Hair follicle dermal papilla cell (primary cell): ENCODE measurements at places on chromosomes 11 and 22. TPM values are rescaled to one million over a fixed set of nuclear protein-coding genes. Genes with fewer than 3 reads are reported as not detected.

OR51L1 gene
- not detected in 2 replicates for total RNA-seq

OR5D14 gene
- not detected in 2 replicates for total RNA-seq

TRIM34 gene
- total RNA-seq: 6.8 and 11.2 TPM in 2 replicates

DGAT2 gene
- 0.49 and 0.81 TPM in 2 replicates for total RNA-seq

INS gene
- total RNA-seq: not detected in 2 replicates

CALCA gene
- 0.16 TPM in 1 of 2 replicates, not detected in the other for total RNA-seq

CATSPERZ gene
- total RNA-seq: not detected in 2 replicates

NNMT gene
- total RNA-seq: 713 and 732 TPM in 2 replicates

KRTAP5-7 gene
- 0.61 and 0.65 TPM in 2 replicates for total RNA-seq

AIFM3 gene
- total RNA-seq: 0.36 and 0.49 TPM in 2 replicates

TYMP gene
- total RNA-seq: 73.7 and 88.9 TPM in 2 replicates

C1QTNF6 gene
- total RNA-seq: 13.2 and 17.4 TPM in 2 replicates

LAYN gene
- total RNA-seq: 157 and 170 TPM in 2 replicates

EMSY gene
- 14.8 and 20.1 TPM in 2 replicates for total RNA-seq

TMEM121B gene
- under 0.01 TPM in 1 of 2 replicates, not detected in the other for total RNA-seq

TENM4 gene
- 2.1 and 2.6 TPM in 2 replicates for total RNA-seq

CST6 gene
- 0.49 and 0.85 TPM in 2 replicates for total RNA-seq

CSTF3 gene
- total RNA-seq: 18.8 and 21.1 TPM in 2 replicates

OR6A2 gene
- 0.32 and 0.49 TPM in 2 replicates for total RNA-seq

KRTAP5-10 gene
- not detected in 2 replicates for total RNA-seq

A4GALT gene
- total RNA-seq: 7.5 and 12.8 TPM in 2 replicates

GNAZ gene
- 3.4 and 6.9 TPM in 2 replicates for total RNA-seq

CCDC117 gene
- total RNA-seq: 27.3 and 28.9 TPM in 2 replicates

ANO1 gene
- total RNA-seq: 0.16 and 0.49 TPM in 2 replicates
